ENCODE measurements at places on chromosomes 3 and 15.

DNA sequence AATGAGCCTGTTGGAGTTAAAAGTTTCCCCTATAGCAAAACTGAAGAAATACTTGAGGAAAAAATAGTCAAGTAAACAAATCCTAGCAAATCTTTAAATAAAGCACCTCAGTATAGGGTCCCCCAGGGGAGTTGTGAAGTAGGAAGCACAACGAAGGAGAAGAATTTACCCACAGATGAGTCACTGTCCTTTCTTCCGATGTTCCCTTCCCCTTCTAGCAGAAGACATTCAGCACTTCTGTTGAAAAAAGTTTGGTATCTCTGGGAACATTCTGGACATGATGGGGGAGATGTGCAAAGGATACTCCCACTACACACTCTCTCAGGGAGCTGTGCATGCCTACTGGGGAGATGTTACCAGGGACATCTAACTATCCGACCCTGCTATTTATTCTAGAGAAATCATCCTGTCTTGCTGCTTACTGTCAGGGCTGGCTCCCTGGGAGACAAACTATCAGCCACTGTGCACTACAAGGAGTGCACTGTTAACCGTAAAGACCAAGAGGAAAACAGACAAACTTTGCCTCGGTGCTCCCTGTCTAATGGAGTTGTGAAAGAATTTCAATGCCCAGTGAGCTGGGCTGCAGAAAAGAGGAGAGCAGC lies 93.8 kb downstream of the RFTN1 start:
- no peak for DNase-seq

GRCh38 chr3:9947025-9947995 lies 4.9 kb downstream of the PRRT3 start:
- DNase-seq, result no peak

GRCh38 chr3:72031581-72031980 lies 246.6 kb upstream of the PROK2 start:
- peak; percentile 3 for DNase-seq

GRCh38 chr3:117473981-117474538 lies 764.5 kb downstream of the TUSC7 start:
- DNase-seq, result no peak

DNA sequence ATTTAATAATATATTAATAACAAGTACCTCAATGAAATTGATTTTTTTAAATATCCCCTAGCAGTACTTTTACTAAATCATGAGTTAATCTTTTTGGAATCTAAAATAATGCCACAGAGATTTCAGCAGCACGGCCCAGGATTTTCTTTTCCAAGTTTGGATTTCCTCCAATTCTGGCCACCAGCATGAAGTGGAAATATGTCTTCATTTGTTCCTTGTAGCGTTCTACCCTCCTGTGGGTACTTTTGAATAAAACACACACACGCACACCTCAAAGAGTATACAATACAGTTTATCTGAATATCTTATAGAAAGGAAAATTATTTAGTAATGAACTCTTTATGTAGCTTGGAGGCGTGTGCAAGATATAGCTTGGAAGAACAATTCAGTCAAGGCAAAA lies 125.1 kb upstream of the STT3B start:
- no peak for DNase-seq

DNA sequence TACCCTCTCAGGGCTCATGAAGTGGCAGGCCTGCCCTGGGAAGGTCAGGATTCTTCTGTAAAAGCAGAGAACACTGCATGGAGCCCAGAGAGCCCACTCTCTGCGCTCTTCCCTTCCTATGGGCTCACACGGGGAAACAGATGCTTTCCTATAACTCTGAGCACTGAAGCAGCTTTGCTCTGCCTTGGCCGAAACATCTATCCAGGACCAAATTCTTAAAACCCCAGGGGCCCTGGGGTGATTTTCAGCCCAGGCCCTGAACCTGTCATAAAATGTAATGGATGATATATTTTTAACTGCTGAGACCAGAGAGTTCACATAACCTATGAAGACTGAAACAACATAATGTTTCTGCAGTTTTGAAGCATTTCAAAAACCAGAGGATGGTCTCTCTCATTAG lies 249.9 kb upstream of the CTDSPL start:
- DNase-seq, result no peak

- DNase-seq, result no peak
Observed at GRCh38 chr3:41143421-41144031, 55.8 kb upstream of the CTNNB1 start.

- no peak for DNase-seq
Observed at GRCh38 chr3:60281970-60282369, 969.3 kb downstream of the FHIT start.

GRCh38 chr3:9074079-9074478 lies 110.8 kb upstream of the RAD18 start:
- no peak for DNase-seq

DNA sequence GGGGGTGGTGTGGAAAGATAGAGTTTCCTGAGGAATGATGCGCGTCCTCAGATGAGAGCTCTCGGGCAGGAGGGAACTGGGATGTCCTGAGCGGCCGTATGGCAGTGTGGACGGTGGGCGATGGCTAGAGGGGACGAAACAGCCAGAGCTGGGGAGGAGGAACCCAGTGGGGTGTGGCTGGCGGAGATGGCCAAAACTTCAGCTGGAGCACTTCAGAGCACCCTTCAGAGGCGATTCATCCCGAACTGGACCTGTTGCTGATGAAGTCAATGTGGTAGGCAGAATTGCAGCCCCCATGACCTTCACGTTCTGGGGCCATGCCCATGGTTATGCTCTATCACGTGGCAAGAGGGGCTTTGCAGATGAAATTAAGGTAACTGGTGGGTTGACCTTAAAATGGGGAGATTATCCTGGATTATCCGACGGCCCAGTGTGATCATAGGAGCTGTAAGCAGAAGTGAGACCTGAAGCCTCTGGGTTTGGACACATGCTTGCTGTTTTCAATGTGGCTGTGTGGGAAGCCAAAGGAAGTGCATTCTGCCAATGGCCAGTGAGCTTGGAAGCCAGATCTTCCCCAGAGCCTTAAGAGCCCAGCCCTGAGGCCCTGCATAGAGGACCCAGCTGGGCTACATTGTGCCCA lies 52.3 kb downstream of the ATP1B3 start:
- no peak for DNase-seq

- peak; percentile 47 for DNase-seq
Observed at GRCh38 chr3:152281133-152281713, 12.5 kb downstream of the MBNL1 start.

- no peak for DNase-seq
Observed at GRCh38 chr3:55724821-55725220, 237.7 kb upstream of the WNT5A start.

DNA sequence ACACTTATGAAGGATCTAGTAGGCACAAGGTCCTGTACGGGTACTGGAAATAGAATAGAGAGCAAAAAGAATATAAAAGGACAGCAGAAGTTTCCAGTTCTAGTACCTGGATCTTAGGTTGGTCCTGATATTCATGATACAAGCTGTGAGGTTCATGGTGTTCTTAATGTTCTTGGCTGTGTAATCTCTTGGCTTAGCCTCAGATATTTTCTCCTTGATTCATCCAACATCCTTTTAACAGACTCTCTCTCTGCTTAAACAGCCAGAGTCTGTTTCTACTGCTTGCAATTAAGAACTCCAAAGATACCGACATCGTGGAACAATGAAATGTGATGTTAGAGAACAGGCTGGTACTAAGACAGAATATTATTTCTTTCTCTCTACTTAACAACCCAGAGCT lies 49.9 kb downstream of the CNTN3 start:
- no peak for DNase-seq

- DNase-seq, result no peak
Observed at GRCh38 chr3:88918841-88919240, 188.6 kb upstream of the EPHA3 start.

GRCh38 chr3:195537995-195538394 lies 5.1 kb downstream of the PPP1R2 start:
- peak; percentile 63 for DNase-seq

DNA sequence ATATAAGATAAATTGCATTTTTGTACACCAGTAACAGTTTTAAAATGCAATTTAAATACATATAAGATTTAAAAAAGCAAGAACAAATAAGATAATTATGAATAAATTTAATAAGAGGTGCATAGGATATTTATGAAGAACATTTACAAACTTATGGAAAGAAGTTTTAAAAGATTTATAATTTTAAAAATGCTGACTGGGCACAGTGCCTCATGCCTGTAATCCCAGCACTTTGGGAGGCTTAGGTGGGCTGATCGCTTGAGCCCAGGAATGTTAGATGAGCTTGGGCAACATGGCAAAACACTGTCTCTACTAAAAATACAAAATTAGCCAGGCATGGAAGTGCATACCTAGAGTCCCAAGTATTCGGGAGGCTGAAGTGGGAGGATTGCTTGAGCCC lies 37.8 kb downstream of the EOMES start:
- no peak for DNase-seq

DNA sequence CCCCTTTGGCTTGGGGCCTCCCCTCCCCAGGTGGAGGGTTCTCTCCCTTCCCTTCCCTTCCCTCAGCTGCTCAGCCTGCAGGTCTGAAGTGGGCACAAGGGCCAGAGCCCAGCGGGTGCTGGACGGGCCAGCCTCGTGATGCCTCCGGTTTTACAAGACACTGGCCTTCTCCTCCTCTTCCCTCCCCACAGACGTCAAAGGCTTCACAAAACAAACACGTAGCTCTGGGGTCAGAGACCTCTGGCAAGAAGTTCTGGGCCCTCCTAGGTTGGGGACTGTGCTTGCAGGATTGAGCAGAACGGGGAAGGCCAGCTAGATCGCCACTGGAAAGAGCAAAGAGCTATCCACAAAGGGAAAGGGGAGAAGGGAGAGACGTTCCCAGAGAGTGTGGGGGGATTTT lies 81.4 kb upstream of the TPM1 start:
- DNase-seq, result no peak

DNA sequence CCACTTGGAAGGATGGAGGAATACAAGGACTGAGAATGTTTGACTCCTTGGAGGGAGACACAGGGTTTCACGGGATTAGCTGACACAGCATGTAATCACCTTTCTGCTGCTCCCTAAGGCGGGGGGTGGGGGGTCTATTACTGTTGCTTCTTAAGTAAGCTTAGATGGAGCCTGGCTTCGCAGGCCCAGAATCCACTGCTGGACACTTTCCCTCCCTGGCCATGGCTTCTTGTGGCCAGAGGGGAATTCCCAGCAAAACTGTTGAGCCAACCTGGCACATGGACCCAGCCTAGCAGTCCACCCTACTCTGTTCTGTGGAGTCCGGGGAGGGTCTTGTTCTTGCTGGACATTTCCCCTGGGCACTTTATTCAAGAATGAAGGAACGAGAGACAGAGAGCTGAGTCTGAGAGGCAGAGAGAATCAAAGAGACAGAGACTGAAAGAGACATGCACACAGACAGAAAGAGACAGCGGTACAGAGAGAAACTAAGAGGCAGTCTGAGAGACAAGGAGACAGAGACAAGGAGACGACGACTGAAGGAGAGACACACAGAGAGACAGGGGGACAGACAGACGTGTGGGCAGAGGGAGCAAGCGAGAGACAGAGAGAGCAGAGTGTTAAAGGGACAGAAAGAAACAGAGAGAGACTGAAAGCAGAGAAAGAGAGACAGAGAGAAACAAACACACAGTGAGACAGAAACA lies 55.6 kb upstream of the DLG1 start:
- DNase-seq, result no peak

DNA sequence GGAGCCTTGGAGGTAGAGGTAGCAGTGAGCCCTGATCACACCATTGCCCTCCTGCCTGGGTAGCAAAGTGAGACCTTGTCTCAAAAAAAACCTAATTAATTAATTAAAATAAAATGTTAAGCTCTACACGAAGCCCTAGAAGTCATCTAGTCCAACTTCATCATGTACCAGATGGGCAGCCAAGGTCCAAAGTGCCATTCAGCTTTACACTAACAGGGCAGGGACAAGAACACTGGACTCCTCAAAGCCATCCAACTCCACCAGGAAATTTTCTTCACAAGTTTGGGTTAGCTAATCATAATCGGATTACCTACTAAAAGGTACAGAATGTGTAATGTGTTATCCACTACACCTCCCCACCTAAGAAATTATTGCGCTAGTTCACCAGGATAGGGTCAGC lies 48.8 kb downstream of the WWTR1 start:
- no peak for DNase-seq

All from CD4-positive, alpha-beta T cell treated with Interleukin-10 for 1 hour (primary cell).